Bronchial epithelial cell (primary cell): ENCODE measurements at places on chromosomes 12 and 14. TPM values are rescaled to one million over a fixed set of nuclear protein-coding genes. Genes with fewer than 3 reads are reported as not detected.

DNA sequence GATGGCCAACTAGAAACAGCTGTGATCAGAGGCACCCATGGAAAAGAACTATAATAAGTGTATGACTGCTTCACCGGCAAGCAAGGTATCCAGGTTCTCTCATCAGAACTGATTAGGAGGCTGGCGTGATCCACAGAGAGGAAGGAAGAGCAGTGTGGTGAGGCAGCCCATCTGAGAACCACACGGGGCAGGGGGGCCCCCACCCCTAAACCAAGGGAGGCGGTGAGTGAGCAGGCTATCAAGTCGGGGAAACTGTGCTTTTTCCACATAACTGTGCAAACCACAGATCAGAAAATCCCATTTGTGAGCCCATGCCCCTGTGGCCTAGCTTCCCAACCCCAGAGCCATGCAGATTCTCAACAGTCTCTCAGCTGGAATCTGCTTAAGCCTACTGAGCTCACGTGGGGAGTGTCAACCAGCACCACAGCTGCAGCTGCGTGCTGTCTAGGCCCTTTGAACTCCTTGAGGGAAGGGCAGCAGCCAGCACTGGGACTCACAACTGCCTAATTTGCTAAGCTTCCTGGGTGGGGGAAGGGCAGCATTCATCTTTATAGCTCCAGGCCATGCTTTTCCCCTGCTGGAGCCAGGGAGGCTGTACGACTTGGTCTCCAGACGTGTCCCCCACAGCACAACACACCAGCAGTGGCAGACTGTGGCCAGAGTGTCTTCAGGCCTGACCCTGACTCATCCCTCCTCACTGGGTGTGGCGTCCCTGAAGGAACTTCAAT lies 444.4 kb upstream of the ATP2B1 start:
- no peak for DNase-seq

ACVRL1 gene
- under 0.01 TPM in 1 of 2 replicates, not detected in the other for total RNA-seq

GRCh38 chr12:10128687-10129086 lies 1.3 kb downstream of the CLEC7A start:
- DNase-seq = peak; percentile 14

DNA sequence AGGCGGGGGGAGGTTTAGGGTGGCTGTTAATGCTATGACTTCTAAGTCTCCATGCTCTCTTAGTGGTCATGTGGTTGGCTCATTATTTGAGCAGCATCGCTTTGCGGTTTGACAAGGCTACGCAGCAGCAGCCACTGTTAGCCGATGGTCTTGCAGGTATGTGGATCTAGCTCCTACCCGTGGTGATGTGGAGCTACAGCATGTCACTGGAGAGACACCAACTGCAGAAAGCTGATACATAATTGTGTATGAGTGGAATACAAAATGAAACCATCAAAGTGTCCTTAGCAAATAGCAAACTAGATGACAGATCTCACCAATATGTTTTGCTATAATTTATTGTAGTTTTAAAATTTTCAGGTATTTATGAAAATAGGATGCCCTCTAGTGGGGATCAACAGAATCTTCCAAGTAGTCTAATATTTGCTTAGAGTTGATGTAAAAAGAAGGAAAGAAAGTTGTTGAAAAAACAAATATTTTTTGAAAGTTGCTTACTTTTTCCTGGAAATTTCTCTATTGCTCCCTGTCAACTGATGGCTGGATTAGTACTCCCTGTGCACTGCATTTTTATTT lies 94.9 kb downstream of the NAV3 start:
- DNase-seq = peak; percentile 90

- no peak for DNase-seq
Measured at GRCh38 chr12:24055747-24056146, 106.3 kb upstream of the SOX5 start.

DNA sequence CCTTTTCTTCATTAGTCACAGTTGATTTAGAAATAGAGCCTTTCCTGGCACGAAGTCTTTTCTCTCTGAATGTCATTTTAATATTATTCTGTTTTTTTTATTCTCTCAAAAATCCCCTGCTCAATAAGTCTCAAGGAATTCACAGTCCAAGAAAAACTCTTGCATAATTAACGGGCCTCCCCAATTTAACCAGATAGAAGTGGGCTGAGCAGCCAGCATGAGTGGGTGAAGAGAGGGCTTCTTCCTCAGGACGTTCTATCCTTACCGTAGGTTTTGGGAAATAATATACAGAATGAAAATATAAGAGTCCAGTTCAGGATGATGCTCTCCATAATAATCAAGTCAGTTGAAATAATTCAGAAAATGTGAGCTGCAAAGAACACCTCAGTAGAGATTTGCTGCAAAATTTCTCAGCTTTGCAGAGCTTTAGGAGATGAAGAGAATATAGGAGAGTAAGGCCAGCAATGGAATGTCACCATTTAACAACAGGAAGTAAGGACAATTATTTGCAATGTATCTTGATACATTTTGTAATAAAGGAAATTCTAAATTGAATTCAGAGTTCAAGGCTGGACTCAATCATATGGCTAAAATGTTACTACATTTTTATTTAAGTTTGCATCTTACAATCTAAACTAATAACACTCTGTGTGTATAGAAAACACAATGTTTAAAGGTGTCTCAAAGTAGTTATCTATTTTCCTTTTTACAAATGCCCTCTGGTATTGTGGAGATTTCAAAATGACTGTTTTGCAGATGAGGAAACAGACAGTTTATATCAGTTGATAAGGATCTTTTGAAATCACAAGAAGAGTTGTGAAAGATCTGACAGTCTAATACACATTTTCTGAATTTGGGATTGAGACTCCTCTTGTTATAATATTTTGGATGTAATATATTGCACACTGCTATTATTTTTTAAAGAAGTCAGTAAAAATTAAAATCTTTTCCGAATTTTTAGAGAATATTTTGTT lies 1724.1 kb upstream of the SEL1L start:
- no peak for DNase-seq

GRCh38 chr12:118680356-118680963 lies 300.9 kb upstream of the SRRM4 start:
- DNase-seq = no peak

GRCh38 chr12:29314416-29314815 lies 66.6 kb downstream of the ERGIC2 start:
- no peak for DNase-seq

GRCh38 chr14:103404920-103405319 lies 19.7 kb downstream of the MARK3 start:
- DNase-seq = no peak

FITM1 gene
- 0.51 TPM in 1 of 2 replicates, not detected in the other for total RNA-seq
